ENCODE measurements at places on chromosomes 5 and 9. TPM values are rescaled to one million over a fixed set of nuclear protein-coding genes. Genes with fewer than 3 reads are reported as not detected.

OSMR gene
- 7.6 TPM for total RNA-seq

SPARC gene
- total RNA-seq = 152 TPM

- H3K4me1 ChIP-seq = no peaks in the 10 kb centered on the region
- no peak overlapping the region for H3K4me3 ChIP-seq
- H3K27ac ChIP-seq = no peak overlapping the region
- no peaks in the 10 kb centered on the region for H3K27me3 ChIP-seq
- no peaks in the 10 kb centered on the region for H3K36me3 ChIP-seq
- no peak for DNase-seq
Observed at GRCh38 chr9:21687351-21687750, 115.1 kb upstream of the MTAP start.

IL17B gene
- total RNA-seq = 0.24 TPM

- no peaks in the 10 kb centered on the region for H3K36me3 ChIP-seq
- DNase-seq = no peak
- H3K4me3 ChIP-seq = no peak overlapping the region
- no peak overlapping the region for H3K27ac ChIP-seq
- peaks cover 12% of the 10 kb centered on the region for H3K4me1 ChIP-seq
- H3K27me3 ChIP-seq = no peaks in the 10 kb centered on the region
Observed at GRCh38 chr5:81856948-81857928, 106.3 kb upstream of the SSBP2 start.
